LoVo (cell line): ENCODE measurements at places on chromosomes 5 and 9.

DNA sequence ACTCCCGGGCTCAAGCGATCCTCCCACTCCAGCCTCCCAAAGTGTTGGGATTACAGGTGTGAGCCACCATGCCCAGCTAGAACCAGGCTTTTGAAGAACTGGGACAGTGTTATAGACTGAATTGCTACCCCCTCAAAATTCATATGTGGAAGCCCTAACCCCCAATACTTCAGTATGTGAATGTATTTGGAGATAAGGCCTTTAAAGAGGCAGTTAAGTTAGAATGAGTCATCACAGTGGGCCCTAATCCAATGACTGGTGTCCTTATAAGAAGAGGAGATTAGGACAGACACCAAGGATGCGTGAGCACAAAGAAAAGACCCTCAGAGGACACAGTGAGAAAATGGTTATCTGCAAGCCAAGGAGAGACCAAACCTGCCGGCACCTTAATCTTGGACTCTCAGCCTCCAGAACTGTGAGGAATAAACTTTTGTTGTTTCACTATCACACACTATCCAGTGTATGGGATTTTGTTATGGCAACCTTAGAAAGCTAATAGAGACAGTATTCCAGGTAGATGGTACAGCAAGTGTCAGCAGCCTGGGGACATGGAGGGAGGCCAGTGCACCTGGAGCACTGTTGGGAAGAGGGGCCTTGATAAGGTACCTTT is 31.4 kb upstream of the ERGIC1 start:
- DNase-seq: peak; percentile 22

GRCh38 chr9:70553707-70554673 is 139.5 kb upstream of the KLF9 start:
- no peak for DNase-seq

DNA sequence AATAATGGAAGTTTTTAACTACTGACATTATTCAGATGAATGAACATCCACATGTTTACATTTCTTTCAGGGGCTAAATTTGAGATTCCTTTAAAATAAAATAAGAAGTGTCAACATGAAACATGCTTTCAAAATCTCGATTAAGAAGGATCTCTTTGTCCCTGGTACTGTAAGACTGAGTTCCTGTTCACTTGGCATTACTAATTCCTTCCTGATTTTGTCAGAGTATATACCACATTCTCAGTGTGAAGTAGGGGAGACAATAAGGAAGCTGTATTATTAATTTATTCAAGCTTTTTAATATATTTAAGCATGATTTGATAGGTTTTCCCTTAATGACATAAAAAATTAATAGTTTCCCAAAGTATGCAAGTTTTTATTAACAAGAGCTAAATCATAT is 81.5 kb upstream of the GRHPR start:
- no peak for DNase-seq

DNA sequence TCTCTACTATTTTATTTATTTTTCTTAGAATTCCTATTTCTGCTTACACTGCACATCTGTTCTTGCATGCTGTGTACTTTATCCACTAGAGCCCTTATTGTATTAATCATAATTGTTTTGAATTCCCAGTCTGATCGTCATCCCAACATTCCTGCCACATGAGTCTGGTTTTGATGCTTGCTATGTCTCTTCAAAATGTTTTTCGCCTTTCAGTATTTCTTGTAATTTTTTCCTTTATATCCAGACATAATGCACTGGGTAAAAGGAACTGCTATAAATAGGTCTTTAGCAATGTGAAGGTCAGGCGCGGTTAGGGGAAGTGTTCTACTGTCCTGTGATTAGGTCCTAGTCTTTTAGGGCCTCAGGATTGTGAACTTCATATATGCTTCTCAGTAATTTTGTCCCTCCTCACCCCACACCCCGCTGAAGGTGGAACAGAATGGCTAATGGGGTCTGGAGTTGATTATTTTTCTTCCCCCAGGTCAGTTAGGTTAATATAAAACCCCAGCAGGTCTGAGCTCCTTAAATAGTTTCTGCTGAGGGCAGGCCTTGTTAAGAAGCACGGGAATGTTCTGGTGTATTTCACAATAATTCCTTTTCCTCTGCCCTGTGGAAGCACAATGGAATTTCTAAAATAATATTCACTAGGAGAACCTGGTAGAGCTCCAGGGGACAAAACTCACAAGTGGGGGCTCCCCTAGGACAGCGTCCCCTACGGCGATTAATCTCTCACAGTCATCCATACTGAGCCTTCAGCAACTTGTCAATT is 146.6 kb upstream of the TUT7 start:
- DNase-seq: no peak

DNA sequence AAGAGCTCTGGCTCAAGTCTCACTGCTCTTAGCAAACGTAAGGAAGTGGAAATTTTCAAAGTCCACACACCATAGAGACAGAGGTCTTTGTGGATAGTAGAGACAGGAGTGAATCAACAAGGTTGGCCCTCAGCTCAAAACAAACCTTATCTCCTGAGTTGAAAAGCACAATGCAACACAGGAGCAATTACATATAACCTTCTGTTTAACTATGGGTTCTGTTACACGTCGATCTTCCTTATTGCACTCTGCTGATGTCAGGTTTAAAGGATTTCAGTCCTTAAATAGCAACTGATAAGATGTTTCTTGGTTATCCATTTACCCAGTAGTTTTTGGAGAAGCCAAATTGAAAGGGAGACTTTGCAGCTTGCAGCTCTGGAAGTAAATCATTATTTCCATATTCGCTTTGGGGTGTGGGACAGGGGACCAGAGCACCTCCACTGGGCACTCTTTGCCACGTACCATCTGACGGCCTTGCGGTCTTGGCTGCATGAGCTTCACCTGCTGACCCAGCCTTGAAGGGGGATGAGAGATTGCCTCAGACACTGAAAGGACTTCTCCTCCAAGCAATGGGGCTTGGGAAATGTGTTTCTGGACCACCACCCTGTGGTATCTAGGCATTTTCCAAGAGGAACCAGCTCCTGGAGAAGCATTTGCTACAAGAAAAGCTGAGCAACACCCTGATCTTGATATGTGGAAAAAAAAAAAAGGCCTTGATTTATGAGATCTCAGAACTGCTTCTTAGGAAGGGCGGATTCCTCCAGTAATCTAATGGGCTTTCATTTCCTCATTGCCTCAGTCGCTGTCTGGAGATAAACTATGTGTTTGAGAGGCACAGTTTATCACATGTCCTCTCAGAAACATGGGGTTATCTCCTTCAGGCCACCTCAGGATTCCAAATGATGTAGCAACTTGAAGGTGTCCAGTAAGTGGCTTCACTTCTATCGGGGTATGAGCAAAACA is 56.2 kb upstream of the ZNF622 start:
- peak; percentile 80 for DNase-seq

GRCh38 chr5:122367456-122367855 is 55.4 kb downstream of the SNCAIP start:
- no peak for DNase-seq

GRCh38 chr5:57447658-57448057 is 35.0 kb downstream of the ACTBL2 start:
- DNase-seq: no peak

- no peak for DNase-seq
Measured at GRCh38 chr5:67518227-67518626, 321.6 kb upstream of the CD180 start.

- DNase-seq: no peak
Measured at GRCh38 chr5:117102591-117102990, 528.0 kb upstream of the SEMA6A start.

GRCh38 chr9:82196622-82197441 is 208.3 kb downstream of the SPATA31D1 start:
- no peak for DNase-seq

GRCh38 chr5:135828782-135829127 is 5.7 kb upstream of the SLC25A48 start:
- no peak for DNase-seq

DNA sequence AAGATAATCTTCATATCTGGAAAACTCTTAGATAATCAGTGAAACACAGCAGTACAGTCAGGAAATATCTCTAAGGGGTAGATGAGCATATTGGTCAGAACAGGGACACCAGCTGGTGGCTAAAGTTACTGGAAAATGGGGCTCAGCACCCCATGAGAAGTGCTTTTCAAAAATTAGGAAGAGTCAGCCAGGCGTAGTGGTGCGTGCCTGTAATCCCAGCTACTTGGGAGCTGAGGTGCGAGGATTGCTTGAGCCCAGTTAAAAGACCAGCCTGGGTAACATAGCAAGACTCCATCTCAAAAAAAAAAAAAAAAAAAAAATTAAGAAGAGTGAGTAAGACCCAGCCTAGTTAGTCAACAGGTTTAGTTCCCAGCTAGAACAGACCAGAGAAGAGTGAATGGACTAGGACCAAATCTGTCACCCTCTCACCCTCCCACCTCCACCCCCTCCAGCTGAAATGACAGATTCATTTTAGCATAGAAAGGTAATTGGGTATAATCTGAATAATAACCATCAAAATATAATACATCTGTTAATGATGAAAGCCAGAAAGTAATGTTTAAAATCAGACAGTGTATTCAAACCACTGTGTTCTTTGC is 120.9 kb downstream of the CDC42SE2 start:
- DNase-seq: no peak

DNA sequence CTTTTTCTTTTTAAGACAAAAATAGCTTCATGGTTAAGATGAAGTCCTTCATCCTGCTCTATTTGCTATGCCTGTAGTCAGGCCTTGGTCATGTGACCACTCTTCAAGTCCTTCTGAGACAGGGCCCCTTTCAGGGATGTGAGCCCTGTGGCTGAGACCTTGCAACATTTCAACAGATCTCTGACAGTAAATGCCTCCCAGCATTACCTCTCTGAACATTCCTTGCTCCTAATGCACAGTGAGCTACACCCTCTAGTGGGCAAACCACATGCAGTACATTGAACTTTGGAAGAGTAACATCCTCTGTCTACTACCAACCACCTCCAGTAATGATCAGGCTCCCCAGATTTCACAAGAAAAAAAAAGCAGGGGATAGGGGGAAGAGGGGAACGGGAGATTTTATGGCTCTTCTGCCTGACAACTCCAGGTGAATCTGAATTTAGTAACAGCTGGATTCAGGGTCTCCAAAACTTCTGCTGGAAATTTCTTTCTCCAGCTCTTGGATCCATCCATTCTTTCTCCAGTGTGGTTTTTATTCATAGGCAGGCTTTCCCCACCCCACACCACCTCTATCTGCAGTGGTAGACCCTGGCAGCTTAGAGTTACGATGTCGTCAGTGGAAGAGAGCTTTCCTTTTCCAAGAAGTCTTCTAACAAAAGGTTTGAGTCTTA is 8.9 kb upstream of the FBXO38 start:
- peak; percentile 71 for DNase-seq

DNA sequence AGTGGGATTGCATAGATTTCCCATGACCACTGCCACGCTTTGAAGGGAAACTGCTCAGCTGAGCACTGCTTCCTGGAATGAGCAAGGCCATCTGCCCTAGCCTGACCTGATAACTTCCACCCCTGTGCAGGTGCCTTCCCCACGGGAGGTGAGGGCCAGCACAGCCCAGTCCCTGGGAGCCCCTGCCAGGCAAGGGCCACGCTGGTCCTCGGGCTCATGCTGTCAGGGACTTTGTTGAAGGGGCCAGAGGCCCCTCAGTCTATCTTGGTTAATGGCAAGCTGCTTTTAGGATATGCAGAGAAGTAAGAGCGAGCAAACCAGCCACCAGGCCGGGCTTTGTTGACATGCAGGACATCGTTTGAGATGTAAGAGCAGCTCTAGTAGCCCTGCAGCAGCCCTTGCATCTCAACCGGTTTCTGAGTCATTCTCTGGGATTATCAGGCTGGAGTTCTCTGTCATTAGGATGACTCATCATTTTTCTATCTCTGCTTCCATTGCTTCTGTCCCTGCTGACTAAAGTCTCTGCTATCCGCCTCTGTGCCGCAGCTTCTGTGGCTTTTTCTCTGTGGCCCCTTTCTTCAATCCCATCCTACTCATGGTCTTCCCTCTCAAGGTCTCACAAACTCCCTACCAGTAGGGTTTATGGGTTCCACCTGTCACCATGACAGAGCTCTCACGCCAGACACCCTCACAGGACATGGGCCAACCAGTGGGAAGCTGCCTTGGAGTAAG is 30.6 kb upstream of the IQGAP2 start:
- peak; percentile 90 for DNase-seq

- DNase-seq: no peak
Measured at GRCh38 chr5:92401492-92401891, 1018.4 kb upstream of the ARRDC3 start.

GRCh38 chr5:181051841-181052671 is 12.0 kb downstream of the BTNL9 start:
- DNase-seq: no peak

- DNase-seq: no peak
Measured at GRCh38 chr9:13279284-13280141, at the start of gene MPDZ. Gene MPDZ, minus strand, starts transcription at chr9:13279692. Its CDS starts 29,377 bp downstream, at chr9:13250315.

DNA sequence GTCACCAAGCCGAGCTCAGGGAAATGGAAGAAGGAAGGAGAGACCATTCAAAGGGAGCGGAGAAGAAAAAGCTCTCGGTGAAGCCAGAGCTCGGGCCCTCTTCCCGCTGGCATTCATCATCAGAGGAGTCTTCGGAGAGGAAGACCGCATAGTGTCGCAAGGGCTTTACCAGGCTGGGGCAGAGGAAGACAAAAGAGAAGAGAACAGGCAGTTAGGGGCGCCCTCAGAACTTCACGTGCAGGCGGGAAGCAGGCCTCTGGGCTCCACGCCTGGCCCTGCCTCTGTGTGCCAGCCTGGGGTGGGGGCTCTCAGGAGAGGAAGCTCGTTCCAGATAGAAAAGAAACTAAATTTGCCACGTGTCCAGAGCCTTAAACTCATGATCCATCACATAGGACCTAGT is 31.7 kb downstream of the CRB2 start:
- DNase-seq: no peak

DNA sequence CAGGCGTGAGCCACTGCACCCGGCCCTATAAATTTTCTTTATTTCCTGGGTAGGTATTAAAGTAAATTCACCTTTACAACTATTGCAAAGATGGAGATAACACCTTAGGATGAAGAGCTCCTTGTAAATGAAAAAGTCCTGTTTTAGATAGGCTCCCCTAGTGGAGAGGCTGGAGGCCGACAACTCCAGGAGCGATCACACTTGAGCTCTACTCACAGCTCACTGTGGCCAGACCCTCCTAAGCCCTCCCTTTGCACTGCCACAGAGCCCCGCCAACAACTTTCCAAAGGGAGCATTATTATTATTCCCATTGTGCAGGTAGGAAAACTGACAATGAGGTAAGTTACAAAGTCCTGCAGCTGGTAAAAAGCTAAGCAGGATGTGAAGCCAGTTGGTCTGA is 139.1 kb upstream of the ERCC6L2 start:
- DNase-seq: no peak

DNA sequence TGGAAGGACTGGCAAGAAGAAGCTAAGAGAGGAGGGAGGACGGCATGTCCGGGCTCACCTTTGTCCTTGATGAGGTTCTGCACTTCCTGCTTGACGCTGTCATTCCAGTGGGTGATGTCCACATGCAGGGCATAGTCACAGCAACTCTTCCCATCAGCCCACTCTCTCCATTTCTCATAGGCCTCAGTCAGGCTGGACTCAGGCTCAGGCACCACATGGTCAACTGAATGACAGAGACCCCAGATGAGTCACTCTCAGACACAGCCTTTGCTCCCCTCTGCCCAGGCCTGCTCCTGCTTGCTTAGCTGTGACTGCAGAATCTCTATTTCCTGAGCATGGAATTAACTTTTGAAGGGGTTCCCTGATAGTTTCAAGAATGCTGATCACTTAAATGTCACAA is 94.2 kb downstream of the DPYSL3 start:
- DNase-seq: no peak

- no peak for DNase-seq
Measured at GRCh38 chr5:620152-620551, 8.0 kb downstream of the CEP72 start.
